Aorta (tissue), 5 donors: ENCODE measurements at places on chromosomes 3 and 15. TPM values are rescaled to one million over a fixed set of nuclear protein-coding genes. Genes with fewer than 3 reads are reported as not detected.

FBLN2 gene
- 494 TPM for total RNA-seq

DNA sequence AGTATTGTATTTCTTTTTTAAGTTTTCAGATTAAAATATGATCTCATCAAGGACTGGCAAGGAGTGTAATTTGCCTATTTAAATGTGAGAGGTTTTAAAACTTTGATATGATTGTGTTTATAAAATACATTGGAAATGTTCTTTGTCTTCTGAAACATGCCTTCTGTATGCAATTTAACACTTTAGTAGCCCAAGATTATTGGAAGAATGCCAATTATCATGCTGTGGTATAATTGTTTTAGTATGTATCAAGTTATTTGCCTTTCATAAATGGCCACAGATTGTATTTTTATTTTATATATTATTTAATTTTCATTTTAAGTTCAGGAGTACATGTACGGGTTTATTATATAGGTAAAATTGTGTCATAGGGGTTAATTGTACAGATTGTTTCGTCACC lies 31.7 kb downstream of the ECT2 start:
- H3K4me3 ChIP-seq, result no peak overlapping the region
- H3K27me3 ChIP-seq, result no peaks in the 10 kb centered on the region
- DNase-seq, result no peak

IQCF5 gene
- total RNA-seq, result not detected

SLC12A8 gene
- total RNA-seq, result 2.6 TPM

DNA sequence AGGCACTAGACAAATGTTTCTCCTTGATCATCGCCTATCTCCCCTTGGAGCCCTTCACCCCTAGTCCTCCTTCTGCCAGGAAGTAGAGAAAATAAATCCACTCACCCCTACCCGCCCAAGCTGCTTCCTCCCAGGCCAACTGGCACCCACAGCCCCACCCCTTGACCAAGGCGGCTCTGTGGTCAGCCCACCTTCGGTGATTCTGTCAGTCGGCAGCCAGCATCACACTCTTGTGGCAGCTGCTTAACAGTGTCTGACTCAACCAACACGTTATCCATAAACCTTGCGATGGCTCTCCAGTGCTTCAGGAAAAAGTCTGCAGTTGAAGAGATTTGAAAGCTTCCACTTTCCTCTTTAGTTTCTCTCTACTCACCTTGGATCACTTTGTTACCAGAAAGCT lies 7.6 kb downstream of the SHF start:
- H3K27me3 ChIP-seq, result no peaks in the 10 kb centered on the region
- H3K36me3 ChIP-seq, result no peaks in the 10 kb centered on the region
- no peaks in the 10 kb centered on the region for H3K4me1 ChIP-seq
- no peak overlapping the region for H3K27ac ChIP-seq
- H3K4me3 ChIP-seq, result no peak overlapping the region

DNA sequence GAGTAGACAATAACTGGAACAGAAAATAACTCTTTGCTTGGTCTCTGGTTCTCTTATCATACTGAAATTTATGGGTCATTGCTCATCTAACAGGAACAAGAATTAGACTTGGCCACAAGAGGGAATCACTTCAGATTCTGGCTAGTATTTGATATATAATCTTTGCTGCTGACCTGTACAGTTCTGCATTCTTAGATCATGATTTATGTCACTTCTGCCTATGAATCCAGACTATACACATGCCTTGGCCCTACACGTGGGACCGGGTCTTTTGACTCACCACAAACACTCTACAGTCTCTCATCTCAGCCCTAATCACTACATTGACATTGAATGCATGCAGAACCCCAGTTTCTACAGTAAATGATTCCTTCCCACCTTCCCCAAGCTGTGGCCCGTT lies 162.5 kb upstream of the SOX2 start:
- no peak overlapping the region for H3K4me3 ChIP-seq
- no peaks in the 10 kb centered on the region for H3K4me1 ChIP-seq
- no peaks in the 10 kb centered on the region for H3K36me3 ChIP-seq
- H3K27ac ChIP-seq, result no peak overlapping the region
- H3K27me3 ChIP-seq, result no peaks in the 10 kb centered on the region
- DNase-seq, result no peak

GOLGA6L7 gene
- total RNA-seq, result not detected

- DNase-seq, result no peak
- no peak overlapping the region for H3K27ac ChIP-seq
- H3K4me1 ChIP-seq, result no peaks in the 10 kb centered on the region
- no peak overlapping the region for H3K4me3 ChIP-seq
- H3K36me3 ChIP-seq, result no peaks in the 10 kb centered on the region
- no peaks in the 10 kb centered on the region for H3K27me3 ChIP-seq
Measured at GRCh38 chr3:15623535-15624440, 22.2 kb downstream of the BTD start.

TOP2B gene
- 98.3 TPM for total RNA-seq

DNA sequence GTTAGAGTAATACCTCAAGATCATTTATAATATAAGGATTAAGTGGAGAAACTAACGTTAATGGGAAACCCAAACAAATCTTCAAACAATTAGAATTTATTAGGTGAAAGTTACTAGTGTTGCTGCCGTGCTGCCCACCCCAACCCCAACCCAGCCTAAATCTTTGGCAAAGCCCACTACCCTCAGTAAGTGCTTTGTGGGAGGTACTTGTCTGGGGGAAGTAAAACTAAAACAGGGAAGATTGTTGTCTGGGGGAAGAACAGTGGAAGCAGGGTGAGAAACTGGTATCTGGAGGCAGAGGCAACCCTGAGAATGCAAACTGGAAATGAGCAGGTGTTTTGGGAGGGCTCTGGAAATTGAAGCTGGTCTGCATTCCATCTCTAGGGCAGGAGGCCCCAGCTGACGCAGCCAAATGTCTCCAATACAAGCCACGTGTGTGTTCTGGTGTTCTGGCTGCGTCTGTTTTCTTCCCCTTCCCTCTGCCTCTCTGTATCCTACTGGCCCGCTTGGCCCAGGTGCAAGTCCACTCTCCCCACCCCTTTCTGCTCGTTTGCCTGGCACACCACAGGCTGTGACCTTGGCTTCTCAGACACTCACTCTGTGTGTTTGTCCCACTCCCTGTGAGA lies 32.7 kb downstream of the FEM1B start:
- no peaks in the 10 kb centered on the region for H3K27me3 ChIP-seq
- peak overlapping the region; percentile 79 for H3K27ac ChIP-seq
- no peak overlapping the region for H3K4me3 ChIP-seq
- peaks cover 6% of the 10 kb centered on the region for H3K36me3 ChIP-seq
- no peaks in the 10 kb centered on the region for H3K4me1 ChIP-seq

DNA sequence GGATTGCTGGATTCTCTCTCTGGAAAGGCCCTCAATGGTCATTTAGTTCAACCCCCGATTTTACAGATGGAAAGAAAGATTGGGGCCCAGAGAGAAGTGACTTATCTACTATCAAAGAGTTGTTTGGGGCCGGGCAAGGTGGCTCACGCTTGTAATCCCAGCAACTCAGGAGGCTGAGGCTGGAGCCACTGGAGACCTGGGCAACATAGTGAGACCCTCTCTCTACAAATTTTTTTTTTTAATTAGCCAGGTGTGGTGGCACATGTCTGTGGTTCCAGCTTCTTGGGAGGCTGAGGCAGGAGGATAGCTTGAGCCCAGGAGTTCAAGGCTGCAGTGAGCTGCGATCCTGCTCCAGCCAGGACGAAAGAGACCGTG lies 5.2 kb upstream of the USP3 start:
- H3K27me3 ChIP-seq, result no peaks in the 10 kb centered on the region
- H3K27ac ChIP-seq, result no peak overlapping the region
- peaks cover 4% of the 10 kb centered on the region for H3K4me1 ChIP-seq
- no peaks in the 10 kb centered on the region for H3K36me3 ChIP-seq
- no peak for DNase-seq

- DNase-seq, result no peak
- no peaks in the 10 kb centered on the region for H3K36me3 ChIP-seq
- H3K27ac ChIP-seq, result no peak overlapping the region
- no peaks in the 10 kb centered on the region for H3K27me3 ChIP-seq
- H3K4me3 ChIP-seq, result no peak overlapping the region
- H3K4me1 ChIP-seq, result no peaks in the 10 kb centered on the region
Measured at GRCh38 chr15:29471306-29471705, 201.7 kb upstream of the NSMCE3 start.
